ENCODE measurements at places on chromosomes 4 and X.

DNA sequence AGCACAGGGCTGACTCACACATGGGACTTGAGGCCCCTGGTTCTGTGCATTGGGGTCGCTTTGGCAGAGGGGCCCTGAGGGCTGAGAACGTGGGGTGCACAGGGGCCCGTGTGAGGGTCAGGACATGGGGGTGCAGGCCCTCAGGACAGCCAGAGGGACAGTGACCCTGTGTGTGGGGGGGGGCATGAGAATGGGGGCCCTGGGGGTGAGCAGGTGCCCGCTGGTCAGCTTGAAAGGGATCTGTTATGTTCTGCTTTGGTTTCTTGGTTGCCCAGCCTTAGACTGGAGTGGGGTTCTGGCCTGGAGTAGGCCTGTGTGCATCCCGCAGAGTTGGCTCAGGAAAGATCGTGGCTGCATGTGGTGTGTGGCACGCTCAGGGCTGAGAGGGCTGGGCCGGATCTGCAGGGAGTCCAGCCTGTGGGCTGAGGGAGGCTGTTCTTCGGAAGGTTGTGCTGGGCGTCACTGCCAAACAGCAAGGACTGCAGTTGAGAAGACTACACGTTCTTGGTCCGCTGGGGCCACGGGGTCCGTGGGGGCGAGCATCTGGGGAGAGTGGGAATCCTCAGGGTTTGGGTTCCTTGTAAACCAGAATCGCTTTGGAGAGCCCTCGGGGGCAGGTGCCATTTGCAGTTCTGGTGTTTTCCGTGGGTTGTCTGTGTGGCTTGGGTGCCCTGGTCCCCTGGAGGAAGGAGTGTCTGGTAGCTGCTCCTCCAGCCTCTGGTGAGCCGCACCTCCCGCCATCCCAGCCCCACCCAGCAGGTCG lies 15.2 kb upstream of the UVSSA start:
- DNase-seq: no peak

DNA sequence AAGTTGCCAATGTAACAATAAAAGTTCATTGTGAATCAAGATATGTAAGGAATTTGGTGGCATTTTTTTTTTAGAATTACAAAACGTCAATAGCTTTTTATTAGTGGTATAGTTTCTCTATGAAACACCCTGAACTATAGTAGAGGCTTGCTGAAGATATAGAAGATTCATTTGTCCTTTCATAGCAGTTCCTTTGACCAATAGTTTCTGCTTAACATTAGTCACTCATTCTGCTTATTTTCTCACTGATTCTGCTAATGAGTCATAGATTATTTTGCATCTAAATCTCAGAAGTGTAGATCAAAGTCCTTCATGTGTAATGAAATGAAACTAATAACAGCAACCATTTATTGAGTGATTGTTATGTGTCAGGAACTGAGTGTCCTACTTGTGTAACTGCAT lies 205.0 kb upstream of the TET2 start:
- DNase-seq: no peak

- DNase-seq: no peak
Measured at GRCh38 chrX:4528247-4528646, 814.8 kb upstream of the PRKX start.

DNA sequence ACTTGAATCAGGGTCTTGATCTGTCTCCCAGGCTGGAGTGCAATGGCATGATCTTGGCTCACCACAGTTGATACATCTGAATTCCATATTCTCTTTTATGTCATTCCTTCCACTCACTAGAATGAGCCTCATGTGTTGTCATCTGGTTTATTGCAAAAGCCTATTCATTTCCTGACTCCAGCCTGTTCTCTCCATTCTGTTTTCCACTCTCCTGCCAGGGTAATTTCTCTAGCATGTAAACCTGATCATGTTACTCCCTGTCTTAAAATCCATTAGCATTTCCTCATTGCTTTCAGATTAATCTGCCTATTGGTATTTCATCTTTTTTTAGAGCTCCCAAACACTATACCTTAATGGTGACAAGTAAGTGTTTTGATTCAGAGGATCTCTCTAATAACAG lies 4.3 kb upstream of the DDX60L start:
- DNase-seq: no peak

GRCh38 chr4:90598741-90599140 lies 471.5 kb downstream of the CCSER1 start:
- DNase-seq: no peak

DNA sequence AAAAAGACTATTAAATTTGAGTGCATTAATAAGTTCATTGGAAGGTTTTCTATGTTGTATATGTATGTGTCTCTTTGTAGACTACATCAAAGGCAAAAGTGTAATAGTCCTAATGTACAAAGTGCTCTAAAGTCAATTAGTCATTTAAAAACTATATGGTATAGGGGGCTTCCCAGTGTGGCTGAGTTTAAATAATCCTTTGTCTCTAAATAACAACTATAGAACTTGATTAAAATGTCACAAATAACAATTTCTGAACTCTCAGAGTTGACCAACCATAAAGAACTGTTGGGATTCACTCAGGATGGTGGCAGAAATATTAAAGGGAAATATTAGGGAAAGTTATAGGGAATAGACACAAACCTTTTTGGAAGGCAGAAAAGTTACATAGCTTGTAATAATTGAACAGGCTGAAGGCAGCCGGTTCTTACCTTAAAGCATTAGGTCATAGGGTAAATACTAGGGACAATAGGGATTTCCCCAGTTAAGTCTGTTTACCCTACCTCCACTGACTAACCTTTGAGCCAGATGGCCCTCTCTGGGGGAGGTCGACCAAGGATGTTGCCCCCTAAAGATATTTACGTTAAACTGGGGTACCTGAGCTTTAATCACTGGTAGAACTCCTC lies 1054.2 kb downstream of the ARAP2 start:
- no peak for DNase-seq

- DNase-seq: no peak
Measured at GRCh38 chr4:53625888-53626287, 34.6 kb upstream of the LNX1 start.

- DNase-seq: no peak
Measured at GRCh38 chrX:30816079-30816478, 73.0 kb downstream of the TAB3 start.

GRCh38 chr4:48654015-48654664 lies 125.9 kb downstream of the FRYL start:
- DNase-seq: no peak

DNA sequence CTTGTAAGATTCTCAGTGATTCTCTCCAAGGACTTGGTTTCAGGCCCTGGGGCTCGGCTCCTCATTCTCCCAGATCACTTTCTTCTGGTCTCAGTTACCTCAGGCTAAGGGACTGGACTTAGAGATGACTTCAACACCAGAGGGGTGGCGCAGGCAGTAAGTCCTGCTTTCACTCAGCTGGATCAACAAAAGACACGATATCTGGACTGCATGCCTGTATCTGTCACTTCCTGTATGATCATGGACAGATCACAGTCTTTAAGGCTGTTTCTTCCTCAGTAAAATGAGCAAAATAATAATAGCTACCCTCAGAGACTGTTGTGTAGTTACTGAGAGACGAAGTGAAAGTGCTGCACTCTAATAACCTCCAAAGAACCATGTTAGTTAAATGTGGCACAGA lies 19.5 kb upstream of the CXCR3 start:
- no peak for DNase-seq

DNA sequence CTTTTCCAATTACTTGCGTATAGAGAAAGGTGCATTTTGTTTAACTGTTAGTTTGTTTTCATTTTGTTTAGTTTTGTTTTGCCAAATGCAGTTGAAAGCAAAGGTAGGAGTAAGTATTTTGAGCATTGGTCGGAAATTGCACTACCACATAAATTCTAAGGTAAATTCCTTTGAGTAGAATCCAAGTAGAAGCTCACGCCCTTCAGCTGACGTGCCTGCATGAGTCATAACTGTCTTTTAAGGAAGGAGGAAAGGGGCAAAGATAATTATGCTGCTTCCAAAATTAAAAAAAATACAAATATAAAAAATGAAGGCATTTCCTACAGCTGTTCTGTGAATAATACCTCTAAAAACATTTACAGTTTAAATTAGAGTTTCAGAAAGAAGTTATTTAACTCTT lies 110.2 kb upstream of the MYOZ2 start:
- DNase-seq: no peak

GRCh38 chr4:89860971-89861370 lies 24.0 kb upstream of the SNCA start:
- no peak for DNase-seq

- no peak for DNase-seq
Measured at GRCh38 chr4:72314869-72315268, 254.2 kb downstream of the ADAMTS3 start.

- no peak for DNase-seq
Measured at GRCh38 chr4:20091781-20092180, 159.9 kb upstream of the SLIT2 start.

DNA sequence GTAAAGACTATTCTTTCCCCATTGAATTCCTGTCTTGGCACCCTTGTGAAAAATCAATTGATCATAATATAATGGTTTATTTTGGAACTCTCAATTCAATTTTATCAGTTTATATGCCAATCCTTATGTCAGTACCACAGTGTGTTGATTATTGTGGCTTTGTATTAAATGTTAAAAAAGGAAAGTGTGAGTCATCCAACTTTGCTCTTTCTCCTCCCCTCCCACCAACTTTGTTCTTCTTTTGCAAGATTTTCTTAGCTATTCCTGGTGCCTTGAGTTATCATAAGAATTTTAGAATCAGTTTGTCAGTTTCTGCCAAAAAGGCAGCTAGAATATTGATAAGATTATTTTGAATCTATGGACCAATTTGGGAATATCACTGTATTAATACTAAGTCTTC lies 11.2 kb upstream of the RNF175 start:
- no peak for DNase-seq

GRCh38 chr4:39312816-39313215 lies 53.3 kb downstream of the RFC1 start:
- no peak for DNase-seq

GRCh38 chr4:89954906-89955695 lies 60.4 kb downstream of the MMRN1 start:
- no peak for DNase-seq

DNA sequence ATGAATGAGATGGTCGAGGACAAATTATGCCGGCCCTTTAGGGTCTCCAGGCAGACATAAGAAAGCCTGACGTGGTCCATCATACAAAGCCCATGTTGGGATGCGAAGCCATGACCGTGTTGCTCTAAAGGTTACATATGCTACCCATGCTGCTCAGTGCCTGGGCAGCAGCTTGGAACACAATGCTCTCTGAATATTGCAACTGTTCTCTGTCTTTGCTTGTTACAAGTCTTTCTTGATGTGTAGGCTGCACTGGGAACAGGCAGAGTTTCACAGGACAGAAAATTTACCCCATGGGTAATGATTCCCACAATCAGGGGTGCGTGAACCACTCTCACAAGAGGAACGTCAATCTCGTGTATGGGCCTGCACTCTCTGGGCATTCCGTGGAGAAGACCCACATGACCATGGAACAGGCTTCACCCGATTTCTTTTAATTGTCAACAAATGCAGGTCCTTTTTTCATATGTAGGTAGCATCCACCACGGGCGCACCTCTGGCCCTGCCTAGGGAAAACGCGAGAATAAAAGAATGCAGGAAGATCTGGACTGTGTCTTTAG lies 66.3 kb downstream of the NBDY start:
- DNase-seq: no peak

DNA sequence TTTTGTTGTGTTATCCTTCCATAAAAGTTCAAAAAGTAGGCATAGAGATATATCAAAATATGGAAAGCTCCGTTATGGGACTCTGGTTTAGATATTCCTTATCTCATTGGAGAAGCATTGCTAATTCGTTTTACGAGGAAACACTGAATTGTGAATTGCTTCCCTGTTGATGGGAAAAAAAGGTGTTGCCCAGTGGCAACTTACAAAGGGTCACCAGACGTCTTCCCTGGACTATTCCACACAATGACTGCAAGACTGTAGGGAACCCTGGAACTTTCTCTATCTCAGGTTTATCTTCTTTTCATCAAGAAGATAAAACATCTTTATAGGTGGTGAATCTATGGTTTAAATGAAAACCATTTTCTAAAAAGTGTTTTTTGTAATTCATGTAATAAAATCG lies 137.7 kb downstream of the MID1 start:
- DNase-seq: no peak

DNA sequence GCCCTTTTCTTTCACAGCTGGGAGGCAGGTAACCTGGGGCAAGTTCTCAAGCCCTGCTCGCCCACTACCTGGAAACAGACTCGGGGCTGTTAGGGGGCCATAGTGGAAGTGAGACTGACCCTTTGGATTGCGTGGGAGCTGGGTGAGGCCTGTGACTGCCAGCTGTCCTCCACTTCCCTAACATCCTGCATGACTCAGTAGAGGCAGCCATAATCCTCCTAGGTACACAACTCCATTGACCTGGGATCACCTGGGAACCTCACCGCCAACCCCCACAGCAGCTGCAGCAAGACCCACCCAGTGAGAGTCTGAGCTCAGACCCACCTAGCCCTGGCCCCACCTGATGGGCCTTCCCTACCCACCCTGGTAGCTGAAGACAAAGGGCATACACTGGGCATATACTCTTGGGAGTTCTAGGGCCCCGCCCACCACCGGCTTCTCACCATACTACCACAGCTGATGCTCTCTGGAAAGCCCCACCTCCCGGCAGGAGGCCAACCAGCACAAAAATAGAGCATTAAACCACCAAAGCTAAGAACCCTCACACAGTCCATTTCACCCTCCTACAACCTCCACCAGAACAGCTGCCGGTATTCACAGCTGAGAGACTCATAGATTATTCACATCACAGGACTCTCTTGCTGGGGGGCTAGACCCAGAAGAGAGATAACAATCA lies 61.1 kb upstream of the DCTD start:
- no peak for DNase-seq

DNA sequence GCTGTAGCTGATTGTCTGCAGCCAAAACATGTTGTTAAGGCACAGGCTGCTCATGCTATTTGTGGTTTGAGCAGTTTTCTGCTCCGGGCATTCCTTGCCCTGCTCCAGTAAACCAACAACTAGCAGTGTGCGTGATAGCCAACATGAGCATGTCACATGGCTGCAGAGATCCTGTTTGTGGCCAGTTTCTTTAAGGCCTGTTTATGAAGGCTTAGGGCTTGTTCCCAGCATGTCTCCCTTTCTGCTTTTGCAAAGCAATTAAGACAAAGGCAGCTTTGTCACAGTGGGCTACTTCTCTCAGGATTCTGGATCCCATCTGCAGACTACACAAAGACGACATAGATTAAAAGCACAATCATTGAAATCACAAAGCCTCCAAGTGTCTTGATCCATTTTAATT lies 160.5 kb downstream of the ZNF518B start:
- DNase-seq: no peak

GRCh38 chr4:184432127-184432922 lies 42.0 kb downstream of the IRF2 start:
- DNase-seq: no peak

GRCh38 chrX:41184312-41184711 lies 99.1 kb downstream of the USP9X start:
- DNase-seq: no peak

- no peak for DNase-seq
Measured at GRCh38 chrX:96407501-96407900, 277.1 kb upstream of the DIAPH2 start.

GRCh38 chr4:23135792-23136645 lies 443.3 kb downstream of the GBA3 start:
- DNase-seq: no peak

GRCh38 chr4:165668694-165669093 lies 204.3 kb upstream of the TLL1 start:
- DNase-seq: no peak

All from stimulated activated naive CD8-positive, alpha-beta T cell treated with anti-CD3 and anti-CD28 coated beads, Interleukin-15, amount 100 ng/mL, for 72 hours (primary cell).